ENCODE measurements at places on chromosomes 11 and 22.

- DNase-seq, result no peak
Observed at GRCh38 chr22:25405841-25406509, 158.5 kb upstream of the GRK3 start.

DNA sequence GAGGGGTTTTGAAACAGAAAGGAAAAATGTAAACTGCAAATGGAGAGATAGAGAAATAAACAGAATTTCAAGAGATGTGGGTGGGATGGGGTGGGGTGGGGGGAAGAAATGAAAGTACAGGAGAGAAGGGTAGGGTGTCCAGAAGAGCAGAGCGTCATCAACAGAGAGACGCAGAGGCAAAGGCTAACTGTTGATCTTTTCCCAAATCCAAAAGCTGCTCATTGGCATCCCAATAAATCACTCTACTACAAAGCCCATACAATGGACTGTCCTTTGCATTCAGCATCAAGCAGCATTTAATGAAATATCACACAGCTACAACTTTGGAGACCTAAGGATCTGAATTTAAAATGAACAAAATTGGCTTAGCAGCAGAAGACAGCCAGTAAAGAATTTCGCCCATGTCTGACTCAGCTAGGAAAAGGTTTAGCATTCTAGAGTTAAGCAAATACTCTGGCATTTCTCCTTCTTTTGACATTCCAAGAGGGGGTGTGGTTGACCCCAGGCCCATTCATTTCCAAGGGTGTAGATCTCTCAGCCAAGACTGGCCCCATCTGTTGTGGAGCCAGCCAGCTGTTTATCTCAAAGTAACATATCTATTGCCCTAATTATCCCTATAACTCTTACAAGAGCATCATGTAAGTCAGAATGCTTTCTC lies 1.5 kb downstream of the RAB30 start:
- DNase-seq, result no peak

DNA sequence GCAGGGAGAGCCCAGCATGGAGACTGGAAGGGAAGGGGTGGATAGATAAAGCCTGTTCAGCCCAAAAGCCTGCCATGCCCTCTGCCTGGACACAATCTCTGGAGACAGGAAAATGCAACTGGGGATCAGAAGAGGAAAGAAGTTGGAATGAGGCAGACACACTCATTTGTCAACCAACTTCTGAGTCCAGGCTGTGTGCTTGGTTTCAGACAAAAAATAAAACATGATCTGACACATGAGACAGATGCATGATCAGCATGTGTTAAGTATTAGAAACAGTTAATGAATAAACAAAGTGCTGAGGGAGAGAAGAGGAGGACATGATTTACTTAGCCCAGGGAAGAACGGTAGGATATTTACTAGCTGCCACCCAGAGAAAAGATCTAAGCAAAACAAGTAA lies 839 bp downstream of the LRRN4CL start:
- no peak for DNase-seq

DNA sequence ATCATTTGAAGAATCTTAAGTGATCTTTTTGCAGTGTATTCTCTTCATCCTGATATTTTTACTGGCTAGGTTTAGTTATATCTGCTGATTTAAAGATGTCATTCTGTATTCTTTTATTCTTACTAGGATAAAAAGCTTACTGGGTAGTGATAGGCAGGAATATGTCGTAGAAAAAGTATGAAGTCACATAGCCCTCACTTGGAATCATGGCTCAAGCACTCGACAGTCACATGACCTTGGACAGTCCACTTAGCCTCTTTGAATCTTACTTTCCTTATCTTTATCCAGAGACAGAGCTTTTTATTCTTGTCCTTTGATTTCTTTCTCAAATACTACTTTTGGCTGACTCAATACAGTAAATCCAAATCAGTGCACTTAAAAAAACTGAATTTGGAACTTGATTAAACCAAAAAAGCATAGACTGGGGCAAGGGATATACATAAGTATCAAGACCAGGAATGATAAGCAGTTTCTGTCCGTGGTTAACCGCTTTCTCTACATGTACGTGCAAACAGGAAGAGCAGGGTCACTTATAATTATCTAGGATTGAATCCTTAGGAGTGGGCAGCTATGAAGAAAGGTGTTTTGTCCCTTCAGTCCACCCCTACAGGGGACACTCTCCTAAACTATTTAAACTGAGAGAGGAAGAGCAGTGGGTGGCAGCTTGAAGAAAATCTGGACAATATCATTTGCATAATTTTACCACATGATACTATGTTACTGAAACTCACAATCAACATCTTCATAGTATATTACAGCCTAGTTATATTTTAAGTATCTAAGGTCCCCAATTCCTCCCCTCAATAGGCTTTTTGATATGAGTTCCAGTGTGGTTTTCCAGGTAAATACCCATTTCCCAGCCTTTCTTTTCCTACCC lies 8.0 kb downstream of the MMP7 start:
- DNase-seq, result no peak

DNA sequence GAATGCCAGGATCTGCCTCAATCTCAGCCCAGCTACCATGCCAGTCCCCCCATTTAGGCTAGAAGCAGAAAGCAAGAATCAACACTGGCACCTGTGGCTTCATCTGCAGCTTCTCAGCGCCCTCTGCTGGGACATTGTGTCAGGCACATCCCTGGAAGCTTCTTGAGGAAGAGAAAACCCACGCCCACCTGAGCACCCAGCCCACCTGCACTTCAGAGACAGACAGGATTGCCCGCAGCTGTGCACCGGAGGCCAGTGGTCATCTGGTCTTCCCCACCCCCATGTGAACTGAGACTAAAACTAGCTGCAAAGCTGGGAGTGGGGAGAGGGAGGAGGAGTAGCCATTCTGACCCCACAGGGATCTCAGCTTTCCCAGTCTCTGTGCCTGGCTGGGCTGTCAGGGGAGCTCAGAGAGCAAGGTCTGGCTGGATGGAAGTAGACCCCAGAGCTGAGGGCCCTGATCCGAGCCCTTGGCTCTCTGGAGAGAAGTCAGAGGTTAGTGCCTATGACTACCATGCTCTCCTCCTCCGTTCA lies 66.8 kb downstream of the FEZ1 start:
- no peak for DNase-seq

- no peak for DNase-seq
Observed at GRCh38 chr11:102882389-102883024, 7.7 kb upstream of the MMP12 start.

GRCh38 chr11:13225038-13226001 lies 52.3 kb upstream of the BMAL1 start:
- no peak for DNase-seq

- no peak for DNase-seq
Observed at GRCh38 chr11:19460718-19461405, 220.1 kb upstream of the E2F8 start.

GRCh38 chr11:17164361-17165246 lies 43.2 kb downstream of the PIK3C2A start:
- no peak for DNase-seq

DNA sequence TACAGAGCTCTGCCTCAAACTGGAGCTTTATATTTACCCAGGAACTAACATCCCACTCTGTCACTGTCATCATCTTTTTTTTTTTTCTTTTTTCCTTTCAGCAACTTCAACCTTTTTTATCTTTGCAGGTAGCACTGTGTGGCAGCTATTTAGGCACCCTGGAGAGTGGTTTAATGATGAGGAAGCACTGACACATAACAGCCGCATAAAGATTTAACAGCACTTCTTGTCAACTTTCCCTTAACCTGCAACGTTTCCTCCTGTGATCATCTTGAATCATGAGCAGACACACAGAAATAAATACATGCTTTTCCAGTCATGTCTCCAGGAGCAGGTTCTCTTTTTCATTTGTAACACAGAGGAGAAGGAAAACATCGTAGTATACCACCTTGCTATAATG lies 34.8 kb downstream of the PDGFD start:
- DNase-seq, result no peak

GRCh38 chr22:41862160-41862529 lies 29.2 kb downstream of the SREBF2 start:
- no peak for DNase-seq

DNA sequence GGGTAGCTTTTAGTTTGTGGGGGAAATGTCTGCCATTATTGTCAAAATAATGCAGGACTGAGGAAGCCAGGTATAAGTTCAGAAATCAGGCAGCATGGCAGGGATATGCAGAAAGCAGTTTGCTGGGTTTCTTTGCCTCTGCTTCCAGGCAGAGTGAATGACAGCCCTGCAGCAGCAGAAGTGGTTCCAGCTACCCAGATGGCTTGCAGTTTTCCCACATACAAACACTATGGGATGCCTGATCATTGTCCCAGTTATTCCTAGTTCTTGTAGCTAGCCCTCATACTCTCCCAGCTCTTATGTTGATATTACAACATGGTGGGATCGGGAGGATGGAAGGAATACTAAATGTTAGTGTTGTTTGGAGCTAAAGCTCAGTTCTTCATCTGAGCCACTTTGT lies 2.8 kb upstream of the DIXDC1 start:
- DNase-seq, result no peak

DNA sequence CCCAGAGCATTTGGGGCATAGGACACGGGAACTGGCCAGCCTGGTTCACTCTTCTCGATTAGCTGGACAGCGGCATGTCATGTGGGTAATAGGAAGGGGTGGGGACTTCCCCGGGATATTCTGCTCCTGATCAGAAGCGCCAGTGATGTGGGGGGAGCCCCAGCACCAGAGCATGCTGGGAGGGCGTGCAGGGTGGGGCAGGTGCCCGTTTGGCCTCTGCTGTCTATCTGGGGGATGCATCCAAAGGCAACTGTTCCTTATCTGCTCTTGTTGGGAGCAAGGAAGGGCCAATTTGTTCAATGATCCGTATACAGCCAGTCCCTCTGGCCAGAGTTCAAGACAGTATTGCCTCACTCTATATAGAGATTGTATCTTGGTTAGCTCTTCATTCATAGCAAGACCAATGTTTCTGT lies 43.6 kb downstream of the PPARA start:
- DNase-seq, result no peak

DNA sequence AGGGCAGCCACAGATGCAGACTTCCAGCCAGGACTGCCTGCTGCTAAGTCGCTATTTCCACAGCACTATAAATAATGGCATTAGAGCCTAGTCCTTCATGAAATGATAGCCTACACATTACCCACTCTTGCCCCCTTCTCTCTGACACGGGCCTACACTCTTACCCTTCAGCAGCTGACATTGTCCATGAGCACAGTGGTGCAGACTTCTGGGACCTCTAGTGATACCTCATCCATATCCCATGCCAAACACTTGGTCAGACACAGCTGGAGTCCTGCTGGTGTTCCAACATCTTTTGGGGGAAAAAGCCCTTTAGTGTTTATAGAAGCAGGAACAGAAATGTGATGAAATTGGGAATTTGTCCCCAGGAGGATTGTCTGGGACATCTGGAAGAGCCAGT lies 43.4 kb upstream of the RAB1B start:
- DNase-seq, result no peak

- no peak for DNase-seq
Observed at GRCh38 chr11:134199531-134199930, 24.2 kb downstream of the NCAPD3 start.

GRCh38 chr11:82261367-82261766 lies 472.3 kb downstream of the FAM181B start:
- DNase-seq, result no peak

DNA sequence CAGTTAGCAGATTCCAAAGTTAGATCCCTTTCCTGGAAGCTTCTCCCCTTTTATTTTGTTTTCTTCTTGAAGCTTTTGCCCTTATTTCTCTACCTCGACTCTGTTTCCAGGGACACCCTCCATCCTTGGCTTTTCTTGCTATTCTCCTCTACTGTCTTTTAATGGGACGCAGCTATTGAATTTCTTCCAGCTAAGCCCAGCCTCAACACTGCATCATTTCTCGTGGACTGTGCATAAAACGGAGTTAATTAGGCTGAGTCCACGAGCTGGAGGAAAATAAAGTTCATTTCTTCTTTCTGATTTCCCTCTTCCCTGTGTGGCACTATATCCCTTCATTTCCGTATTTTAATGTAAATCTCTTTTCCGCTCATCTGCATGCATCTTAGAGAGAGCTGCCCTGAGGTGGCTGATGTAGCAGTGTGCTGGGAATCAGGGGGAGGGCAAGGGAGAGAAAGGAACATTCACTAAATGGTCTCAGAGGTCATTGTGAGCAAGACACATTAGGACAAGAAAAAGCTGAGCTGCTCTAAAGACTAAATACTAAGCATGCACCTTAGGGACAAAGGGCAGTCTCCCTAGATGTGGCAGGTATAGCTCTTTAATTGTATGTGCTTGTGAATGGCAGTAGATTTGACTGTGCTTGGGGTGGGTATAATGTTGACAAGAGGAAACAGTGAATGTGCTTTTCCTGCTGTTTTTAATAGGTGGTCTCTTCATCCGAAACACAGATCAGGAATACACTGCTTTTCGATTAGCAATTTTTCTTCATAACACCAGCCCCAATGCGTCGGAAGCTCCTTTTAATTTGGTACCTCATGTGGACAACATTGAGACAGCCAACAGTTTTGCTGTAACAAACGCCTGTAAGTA lies 1.9 kb downstream of the GRIA4 start:
- no peak for DNase-seq

DNA sequence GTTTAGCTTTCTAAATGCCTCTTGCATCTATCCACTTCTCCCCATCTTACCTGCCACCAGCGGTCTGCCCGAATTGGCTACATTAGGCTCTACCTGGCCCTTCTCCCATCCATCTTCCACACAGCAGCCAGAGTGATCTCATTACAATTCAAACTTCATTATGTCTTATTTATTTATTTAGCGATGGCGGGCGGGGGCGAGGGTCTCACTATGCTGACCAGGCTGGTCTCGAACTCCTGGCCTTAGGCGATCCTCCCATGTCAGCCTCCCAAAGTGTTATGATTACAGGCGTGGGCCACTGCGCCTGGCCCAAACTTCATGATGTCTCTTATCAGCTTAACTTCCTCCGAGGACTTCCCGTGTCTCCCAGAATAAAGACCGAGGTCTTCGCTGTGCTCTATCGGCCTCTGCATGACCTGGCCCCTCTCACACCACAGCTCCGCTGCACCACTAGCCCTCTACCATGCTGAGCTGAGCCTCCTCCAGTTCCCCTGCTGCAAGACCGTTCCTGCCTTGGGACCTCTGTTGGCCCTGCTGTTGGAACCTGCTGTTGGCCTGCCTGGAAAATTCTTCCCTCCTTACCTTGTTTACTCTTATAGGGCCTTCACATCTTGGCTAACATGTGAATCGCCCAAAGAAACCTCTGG lies 870 bp upstream of the CTTN start:
- no peak for DNase-seq

GRCh38 chr22:40805239-40805638 lies 13.9 kb downstream of the SLC25A17 start:
- no peak for DNase-seq

GRCh38 chr22:35526333-35526979 lies 14.2 kb upstream of the RASD2 start:
- DNase-seq, result no peak
